Pulmonary artery endothelial cell (primary cell): ENCODE measurements at places on chromosomes 5 and 9.

DNA sequence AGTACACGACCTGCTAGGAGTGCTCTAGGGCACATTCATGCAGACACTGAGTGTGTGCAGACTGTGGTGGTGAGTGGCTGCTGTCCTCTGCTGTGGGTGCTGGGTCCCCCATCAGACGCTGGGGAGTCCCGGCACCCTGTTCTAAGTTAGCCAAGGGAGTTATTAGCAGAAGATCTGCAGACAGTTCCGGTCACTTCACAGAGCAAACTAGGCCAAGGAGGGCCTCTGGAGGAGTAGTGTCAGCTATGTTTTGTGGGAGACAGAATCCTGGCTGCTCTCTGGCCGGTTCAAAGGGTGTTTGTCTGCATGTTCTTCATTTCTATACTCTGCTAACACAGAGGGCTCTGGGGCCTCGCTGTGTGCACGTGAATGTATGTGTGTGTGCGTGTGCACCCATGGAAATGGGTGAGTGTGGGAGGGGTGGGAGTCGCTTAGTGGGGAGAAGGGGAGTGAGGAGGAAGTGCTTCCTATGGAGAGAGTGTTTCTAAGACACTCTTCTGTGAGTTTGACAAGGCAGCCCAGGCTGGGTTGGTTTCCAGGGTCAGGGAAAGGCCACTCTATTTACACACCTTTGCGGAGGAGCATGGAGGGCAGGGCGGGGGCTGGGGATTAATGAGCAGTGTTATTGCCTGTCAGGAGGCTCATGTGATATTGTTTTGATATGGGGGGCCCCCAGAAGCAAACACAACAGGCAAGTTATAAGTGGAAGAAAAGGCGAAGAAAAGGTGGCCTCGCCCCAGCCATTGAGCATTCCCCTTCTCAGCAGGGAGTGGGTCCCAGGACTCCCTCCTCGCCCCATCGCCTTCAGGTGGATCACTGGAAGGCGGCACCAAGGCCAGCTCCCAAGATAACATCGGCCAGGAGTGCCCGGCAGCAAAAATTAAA is 68.9 kb downstream of the MACROH2A1 start:
- no peak for DNase-seq

DNA sequence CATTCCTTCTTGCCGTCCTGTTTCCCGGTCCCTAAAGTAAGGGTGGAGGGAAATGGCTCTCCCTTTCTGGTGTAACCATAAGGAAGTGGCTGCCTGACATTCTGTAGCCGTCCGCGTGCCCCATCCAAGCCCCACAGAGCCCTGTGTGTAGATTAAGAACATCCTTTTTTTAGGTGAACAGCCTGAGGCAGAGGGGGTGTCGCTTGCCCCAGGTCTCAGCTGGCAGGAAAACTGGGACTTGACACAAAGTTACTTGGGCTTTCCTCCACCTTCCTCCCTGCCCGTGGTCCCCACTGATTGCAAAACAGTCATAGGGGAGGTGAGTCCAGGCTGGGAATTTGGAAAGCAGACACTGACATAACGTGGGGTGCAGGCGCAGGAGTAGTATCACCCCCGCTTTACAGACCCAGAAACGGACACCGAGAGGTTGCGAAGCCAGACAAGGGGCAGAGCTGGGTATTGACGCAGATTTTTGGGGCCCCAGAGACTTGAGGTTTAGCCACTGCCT is 22.8 kb downstream of the C9orf50 start:
- no peak for DNase-seq

DNA sequence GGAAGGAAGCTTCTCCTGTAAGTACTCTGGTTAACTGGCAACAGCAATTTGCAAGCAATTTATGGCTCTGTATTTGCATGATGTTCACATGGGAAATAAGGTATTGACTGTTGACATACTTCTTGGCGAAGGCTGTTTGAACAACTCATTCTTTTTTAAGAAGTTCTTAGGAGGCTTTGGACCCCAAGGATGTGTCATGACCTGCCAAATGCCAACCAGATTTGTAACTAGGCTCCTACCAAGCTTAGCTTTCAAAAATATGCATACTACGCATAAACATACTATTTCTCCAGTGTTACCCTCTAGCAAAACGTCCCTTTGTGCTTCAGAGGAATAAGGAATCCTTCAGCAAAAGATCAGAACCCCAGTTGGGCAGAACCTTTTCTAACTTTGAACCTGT is 165.2 kb upstream of the MSX2 start:
- DNase-seq = no peak

DNA sequence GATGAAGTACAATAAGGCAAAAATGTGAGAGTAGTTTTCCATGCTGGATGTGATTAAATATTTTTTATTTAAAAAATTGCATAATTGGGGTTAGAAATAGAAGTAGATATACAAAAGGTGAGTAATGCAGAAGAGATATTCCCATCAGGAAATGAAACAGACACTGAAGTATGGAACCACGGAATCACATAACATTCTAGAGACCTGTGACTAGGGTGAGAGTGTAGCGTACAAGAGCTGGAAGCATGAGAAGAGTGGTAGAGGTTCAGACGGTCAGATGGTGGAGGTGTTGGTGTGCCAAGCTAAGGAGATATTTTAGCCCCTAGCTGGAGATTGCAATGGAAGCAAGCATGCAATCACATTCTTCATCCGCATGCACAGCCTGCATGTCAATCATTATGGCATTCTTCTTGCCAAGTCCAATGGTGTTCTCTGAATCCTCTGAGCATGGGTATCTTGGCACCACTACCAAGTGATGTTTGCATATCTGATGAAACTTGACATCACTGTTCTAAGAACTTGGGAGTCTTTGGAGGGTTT is 587.8 kb downstream of the PSAT1 start:
- DNase-seq = no peak

DNA sequence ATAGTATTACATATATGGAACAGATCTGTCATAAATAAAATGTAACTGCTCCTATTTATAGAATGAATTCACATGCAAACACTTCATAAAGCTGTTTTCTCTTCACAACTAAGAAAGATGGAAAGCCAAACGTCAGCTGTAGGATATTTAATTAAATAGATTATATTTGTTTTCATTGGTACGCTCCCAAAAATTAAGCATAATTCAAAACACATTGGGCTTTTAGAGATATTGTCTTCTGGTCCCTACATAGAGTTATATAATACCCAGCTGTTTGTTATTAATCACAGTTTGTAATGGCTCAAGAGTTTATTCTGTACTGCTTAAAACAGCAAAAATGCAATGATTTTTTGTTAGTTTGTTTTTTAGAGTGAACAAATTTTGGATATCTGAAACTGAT is 61.2 kb downstream of the MRPS30 start:
- no peak for DNase-seq

DNA sequence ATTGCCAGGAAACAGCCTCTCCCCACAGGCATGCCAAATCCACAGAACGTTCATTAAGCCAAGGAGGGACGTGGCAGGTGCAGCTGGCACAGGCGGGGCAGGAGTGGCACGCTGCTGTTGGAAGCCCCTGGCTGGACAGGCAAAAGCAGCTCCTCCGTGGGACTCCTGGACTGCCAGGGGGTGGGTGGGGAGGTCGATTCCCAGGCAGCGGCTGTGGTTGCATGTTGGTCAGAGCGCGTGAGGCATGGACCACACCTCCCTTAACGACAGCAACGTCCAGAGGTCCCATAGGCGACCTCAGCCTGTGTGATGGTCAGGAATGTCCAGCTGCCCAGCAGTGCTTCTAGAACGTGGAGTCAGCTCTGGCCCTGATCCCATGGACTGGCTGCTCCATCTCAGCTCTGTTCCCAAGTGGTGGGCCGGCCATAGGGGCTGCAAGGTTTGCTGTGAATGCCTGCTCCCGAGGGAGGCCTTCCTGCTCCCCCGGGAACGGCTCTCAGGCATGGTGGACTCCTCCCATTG is 6.9 kb downstream of the SLC6A19 start:
- no peak for DNase-seq

GRCh38 chr9:135979547-135980166 is 18.5 kb upstream of the UBAC1 start:
- DNase-seq = no peak

DNA sequence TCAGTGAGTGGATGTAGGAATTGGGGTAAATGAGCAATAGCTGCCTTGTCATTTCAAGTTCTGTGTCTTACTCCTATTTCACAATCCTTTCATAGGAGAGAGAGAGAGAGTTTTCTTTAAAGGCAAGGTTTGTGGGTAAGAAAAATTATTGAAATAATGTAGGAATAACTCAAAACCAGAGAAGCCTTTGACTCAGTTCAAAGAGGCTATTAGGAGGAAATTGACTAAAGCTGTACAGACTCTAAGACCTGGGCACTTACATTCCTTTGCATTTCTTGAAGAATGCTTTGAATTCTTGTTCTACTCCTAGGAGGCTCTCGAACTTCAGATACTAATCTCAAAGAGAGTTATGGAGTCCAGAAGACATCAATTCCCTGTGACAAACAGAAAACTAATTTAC is 257.1 kb downstream of the FBXL7 start:
- DNase-seq = no peak

DNA sequence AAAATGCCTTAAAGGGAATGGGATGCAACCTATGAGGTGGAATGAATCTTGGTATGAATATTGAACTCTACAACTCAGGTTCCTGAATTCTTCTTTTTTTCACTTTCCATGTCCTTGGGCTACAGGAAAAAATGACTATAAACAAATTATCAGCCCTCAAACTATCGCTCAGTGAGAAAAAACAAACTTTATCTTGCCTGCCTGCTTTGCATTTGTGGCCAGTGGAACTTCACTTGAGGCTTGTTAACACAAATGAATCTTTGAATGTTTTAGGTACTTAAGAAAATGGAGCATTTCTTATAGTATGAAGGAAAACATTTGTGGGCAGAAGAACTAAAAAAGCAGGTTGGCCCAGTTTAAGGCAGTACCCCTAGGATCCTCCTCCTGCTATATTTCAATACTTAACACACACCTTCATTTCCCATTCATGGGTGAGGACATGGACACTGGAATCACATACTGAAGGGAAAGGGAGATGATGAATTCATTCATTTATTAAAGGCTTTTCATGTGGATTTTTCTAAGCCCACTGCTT is 34.1 kb downstream of the ELOVL7 start:
- no peak for DNase-seq

DNA sequence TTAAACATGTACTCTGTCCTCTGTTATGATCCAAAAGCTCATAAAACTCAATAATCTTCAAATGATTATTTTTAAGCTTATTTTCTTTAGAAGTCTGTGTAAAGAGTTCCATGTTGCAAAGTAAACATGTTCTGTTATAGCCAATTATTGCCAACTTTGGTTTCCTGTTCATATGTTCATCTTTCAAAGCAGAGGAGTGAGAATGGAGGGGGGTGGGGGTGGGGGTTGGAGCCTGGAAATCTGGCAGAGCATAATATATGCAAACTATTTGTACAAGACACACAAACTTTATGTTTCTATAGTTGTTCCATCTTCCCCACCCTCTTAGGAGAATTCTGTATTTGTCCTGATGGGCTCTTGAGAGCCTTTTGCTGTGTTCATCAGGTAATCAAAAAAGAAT is 135.0 kb downstream of the STARD4 start:
- DNase-seq = no peak

GRCh38 chr9:38068701-38069628 is at the start of gene SHB:
Gene SHB, minus strand, starts transcription at chr9:38069227. Its CDS starts 582 bp downstream, at chr9:38068645.
- no peak for DNase-seq

DNA sequence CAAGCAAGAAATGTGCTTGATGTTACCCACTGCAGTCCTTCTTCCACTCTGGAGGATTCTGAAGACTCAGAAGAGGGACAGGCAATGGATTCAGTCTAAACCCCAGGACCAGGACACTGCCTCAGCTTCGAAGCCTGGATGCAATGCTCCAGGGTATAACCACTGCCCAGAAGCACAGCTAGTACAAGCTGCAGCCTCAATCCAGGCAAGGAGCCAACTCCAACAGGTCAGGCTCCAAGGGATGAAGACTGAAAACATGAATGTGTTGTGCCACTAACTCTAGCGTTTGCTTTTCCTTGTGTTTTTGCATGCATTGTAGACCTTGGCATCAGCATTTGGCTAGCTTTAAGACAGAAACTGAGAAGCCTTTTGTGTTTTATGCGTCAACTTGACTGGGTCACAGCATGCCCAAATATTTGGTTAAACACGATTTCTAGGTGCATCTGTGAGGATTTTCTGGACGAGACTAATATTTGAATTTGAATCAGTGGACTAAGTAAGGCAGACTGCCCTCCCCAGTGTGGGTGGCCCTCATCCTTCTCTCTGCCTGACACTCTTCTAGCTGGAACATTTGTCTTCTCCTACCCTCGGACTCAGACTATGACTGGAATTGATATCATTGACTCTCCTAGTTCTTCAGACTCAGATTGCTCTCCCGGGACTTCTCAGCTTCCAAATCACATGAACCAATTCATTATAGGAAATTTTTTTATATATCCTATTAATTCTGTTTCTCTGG is 20.5 kb upstream of the GPX3 start:
- no peak for DNase-seq

DNA sequence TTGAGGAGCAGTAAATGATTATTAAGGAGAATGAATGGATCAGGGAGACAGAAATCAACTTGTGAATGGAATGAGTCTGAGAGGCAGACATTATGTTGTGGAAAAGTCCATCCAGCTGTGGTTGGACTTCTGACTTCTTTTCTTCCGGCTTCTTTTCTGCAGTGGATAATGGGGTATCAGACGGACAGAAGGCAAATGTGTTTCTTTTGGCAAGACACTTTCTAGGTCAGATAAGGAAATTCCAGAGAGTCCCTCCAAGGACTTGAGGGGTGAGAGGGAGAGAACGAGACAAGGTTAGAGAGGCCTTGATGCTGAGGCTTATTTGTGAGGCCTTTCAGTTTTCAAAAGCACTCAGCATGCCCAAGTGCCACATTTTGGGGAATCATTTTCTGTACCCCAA is 17.1 kb upstream of the GRHPR start:
- no peak for DNase-seq

GRCh38 chr9:105344283-105344682 is 99.8 kb downstream of the SLC44A1 start:
- DNase-seq = no peak

GRCh38 chr9:8926461-8926860 is 1126.9 kb upstream of the DMAC1 start:
- no peak for DNase-seq

DNA sequence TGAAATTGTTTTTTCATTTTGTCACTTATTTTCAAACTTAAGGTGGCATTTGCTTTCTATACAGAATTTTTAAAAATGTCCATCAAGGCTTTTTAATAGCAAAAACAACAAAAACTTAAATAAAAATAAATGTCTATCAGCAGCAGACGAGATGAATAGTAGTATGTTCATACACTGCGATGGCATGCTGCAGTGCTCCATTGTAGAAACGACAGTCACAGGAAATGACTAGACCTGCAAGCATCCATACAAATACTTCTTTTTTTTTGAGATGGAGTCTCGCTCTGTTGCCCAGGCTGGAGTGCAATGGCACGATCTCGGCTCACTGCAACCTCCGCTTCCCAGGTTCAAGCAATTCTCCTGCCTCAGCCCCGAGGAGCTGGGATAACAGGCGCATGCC is 41.4 kb downstream of the COL23A1 start:
- peak; percentile 22 for DNase-seq
